ENCODE measurements at places on chromosomes 7 and 10. TPM values are rescaled to one million over a fixed set of nuclear protein-coding genes. Genes with fewer than 3 reads are reported as not detected.
A peak's percentile ranks its signal among the peaks of the same experiment; 100 is the strongest.

The PRRT4 gene
- total RNA-seq: 4.0 TPM

DNA sequence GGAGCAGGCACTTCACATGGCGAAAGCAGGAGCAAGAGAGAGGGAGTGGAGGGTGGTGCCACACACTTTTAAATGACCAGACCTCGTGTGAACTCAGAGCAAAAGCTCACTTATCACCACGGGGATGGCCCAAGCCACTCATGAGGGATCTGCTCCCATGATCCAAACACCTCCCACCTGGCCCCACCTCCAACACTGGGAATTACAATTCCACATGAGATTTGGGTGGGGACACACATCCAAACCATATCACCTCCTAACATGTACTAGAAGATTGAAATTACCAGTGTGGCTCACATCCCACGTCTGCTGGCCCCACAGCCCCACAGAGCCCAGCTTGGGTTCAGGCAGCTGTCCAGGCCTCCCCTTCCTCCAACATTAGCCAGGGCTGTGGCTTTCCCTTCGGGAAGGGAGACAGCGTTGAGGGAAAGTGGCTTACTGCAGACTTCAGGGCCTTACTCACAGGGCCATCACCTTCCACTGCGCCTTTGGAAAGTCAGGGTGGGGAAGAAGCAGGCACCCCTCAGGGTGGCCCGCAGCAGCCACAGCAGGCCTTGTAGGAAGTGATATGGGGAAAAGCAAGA lies 7.7 kb downstream of the DEPP1 start:
- DNase-seq: no peak

The FAM13C gene
- 0.42 TPM for total RNA-seq

DNA sequence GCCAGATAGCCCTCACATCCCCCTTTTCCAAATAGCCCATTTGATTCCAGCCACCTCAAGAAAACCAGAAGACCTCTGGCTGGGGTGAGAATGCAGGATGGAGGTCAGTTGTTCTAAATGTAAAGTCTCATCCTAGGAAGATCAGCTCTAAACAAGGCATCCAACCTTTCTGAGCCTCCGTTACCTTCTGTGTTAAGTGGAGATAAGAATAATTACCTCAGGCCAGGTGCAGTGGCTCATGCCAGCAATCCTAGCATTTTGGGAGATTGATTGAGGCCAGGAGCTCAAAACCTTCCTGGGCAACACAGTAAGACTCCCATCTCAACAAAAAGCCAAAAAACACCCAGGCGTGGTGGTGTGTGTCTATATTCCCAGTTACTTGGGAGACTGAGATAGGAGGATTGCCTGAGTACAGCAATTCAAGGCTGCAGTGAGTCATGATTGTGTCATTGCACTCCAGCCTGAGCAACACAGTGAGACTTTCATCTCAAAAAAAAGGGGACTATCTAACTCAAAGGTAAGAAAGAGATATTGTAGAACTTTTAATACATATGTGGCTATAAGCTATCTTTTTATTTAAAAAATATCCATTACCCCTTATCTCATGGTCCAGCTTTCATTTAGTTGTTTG lies 43.5 kb downstream of the PRTFDC1 start:
- DNase-seq: peak; percentile 51

DNA sequence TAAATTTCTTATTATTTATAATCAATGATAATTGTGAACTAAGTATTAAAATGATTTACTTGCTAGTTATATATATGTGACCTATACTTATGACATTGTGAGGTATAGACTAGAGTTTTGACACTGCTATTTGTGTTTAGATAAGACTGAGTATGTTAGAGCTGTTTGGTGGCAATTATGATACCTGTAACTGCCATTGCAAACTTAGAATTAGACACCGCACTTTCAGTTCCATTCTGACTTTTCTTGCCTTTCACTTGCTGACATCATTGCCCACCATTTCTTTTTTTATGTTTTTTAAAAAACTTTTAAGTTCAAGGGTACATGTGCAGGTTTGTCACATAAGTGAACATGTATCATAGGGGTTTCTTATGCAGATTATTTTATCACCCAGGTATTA lies 214.5 kb downstream of the MBL2 start:
- no peak for DNase-seq

- DNase-seq: no peak
These were observed 24.7 kb downstream of the STAM start for GRCh38 chr10:17668435-17669184.

- no peak for DNase-seq
These were observed 289.6 kb downstream of the POM121L12 start for GRCh38 chr7:53325061-53325460.

DNA sequence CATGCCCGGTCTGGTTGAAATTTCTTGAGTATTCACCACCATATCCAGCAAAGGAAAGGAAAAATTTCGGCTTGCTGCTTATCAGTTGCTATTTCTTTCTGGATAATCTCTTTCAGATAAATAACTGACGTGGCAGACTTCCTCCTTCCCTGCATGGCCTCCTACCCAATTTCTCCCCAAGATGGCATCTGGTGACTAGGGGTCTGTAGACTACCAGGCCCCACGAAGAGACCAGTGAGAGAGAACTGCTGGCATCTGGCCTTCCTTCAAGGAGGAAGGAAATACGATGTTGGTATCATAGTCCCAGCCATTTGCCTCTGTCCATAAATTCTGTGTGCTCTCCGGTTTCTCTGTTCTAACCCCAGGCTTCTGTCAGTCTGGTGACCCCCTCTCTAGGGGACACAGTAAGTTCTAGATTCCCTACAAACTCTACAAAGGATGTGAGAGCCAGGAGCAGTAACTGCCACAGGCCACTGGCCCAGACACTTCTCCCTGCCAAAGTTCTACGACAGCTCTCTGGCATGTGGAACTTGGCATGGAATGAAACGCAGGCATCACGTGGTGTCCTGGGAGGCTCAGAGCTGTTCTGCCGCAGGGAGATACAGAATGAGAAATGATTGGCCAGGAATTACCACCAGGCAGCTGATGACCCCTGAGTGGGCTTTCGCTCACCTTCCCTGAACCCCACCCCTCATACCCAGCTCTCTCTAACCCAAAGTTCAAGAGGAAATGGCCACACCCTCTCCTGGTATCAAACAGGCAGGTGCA lies 30.0 kb upstream of the MSRB2 start:
- DNase-seq: no peak

The CASTOR2 gene
- total RNA-seq: 9.4 TPM

The SVIL gene
- 27.0 TPM for total RNA-seq

DNA sequence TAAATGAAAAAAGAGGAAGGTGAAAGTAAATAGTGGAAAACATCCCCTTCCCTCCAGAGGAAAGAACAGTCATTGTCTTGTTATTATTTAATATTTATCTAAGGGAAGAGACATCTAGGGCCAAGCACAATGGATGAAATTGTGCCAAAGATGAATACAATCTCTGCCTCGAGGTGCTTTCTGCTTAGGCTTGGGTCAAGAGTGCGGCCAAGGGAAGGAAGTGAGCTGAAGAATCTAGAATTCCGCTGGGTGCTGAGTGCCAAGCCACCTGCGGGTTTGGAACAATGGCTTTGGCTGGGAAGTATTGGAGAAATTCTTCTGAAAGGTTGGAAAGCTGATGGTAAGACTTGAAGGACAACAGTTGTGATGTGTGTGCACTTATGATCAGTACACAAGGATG lies 531.3 kb upstream of the FZD8 start:
- DNase-seq: no peak

DNA sequence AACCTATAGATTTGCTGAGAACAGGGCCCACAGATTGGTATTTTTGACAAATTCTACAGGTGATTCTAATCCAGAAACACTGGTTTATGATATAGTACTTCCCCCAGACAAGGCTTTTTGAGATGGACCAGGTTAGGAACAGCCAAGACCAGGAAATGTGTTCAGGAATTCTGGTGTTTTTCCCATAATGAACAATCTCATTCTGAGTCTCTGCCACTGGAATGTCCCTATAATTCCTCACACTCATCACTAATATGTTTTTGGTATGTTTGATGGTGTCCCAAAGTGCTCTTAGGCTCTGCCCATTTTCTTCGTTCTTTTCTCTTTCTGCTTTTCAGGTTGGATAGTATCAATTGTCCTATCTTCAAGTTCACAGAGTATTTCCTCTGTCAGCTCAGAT lies 107.2 kb upstream of the IGFBP3 start:
- no peak for DNase-seq

DNA sequence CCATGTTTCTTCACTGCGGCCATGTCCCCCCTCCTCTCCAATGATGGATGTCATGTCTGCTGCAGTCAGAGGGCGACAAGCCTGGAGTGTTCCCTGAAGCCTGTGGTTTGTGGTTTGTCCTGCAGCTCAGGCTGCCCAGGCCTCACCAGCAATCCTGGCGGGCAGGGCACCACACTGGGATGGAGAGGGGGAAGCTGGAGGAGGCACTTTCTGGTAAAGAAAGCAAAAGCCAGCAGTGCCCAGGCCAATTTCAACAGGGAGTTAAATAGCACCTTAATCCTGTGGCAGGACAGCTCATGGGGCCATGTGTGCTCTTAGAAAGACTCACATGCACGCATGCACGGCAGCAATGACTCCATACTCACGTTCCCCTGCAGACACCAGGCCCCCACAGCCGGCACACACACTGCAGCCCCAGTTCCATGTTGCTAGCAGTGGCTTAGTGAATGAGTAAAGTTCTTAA lies 158.3 kb downstream of the EGFR start:
- DNase-seq: no peak

The GPR85 gene
- not detected for total RNA-seq

The LMOD2 gene
- not detected for total RNA-seq

- DNase-seq: no peak
These were observed 23.2 kb downstream of the NKX2-3 start for GRCh38 chr10:99555825-99556523.

DNA sequence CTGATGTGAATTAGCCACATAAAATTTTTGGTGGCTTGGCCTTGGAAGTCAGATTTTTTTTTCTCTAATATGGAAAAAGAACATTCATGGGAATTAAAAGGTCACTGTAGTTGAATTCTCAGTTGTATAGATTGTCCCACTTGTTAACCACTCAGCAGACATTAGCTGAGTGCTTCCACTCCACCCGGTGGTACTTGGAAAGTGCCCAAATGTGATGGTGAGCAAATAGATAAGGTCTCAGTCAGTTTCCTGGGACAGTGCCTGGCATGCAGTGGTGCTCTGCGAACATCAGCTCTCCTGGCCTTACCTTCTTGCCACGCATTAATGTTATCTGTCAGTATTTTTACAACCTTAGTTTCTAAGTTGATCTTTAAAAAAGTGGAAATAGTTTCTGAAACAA lies 1.4 kb downstream of the ATP5F1C start:
- DNase-seq: no peak

DNA sequence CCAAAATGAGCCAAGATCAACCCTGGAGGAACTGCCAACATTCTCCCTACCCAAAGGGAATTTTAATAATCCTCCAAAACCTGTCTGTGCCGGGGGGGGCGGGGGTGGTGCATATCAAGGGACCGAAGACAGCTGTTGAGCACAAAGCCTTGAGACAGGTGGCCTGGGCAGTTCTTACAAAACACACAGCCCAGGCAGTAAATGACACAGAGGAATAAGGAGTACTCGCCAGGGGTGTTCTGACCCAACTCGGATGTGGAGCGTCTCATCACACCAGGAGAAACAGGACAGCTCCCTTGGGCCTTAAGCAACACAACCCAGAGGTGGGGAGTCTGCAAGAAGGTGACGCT lies 35.6 kb downstream of the PLAC9 start:
- no peak for DNase-seq

GRCh38 chr7:21317966-21318915 lies 109.6 kb upstream of the SP4 start:
- DNase-seq: no peak

- no peak for DNase-seq
These were observed 123.7 kb downstream of the GRK5 start for GRCh38 chr10:119331061-119331460.
